Tibial nerve (tissue), 4 donors: ENCODE measurements at places on chromosomes 7 and 10. TPM values are rescaled to one million over a fixed set of nuclear protein-coding genes. Genes with fewer than 3 reads are reported as not detected.

DNA sequence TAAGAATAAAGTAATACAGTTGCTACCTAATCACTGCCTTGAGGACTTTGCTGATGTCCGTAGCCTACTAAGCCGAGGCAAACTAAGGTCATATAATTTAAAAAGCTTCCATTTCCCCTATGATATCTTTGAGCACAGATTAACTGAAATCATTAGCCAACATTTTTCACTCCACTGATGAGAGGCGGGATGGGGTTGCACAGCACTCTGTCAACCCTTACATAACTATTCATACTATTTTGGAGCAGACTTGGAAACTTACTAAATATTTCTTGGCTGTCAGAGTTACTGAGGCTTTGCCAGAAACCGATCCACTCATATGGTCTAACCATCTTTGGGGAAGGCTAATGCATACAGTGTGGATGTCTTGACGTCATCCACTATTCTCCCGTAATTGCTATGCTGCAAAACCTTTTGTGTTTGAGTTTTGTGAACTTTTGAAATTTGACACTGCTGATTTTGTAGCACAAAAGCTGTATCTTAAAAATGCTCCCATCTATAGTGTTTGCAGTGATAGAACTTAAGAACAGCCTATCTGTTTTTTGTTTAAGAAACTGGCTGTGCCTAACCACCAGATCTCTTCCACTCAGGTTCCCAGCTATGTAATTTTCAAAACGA lies 248.7 kb downstream of the TSPAN12 start:
- no peak for DNase-seq

DNA sequence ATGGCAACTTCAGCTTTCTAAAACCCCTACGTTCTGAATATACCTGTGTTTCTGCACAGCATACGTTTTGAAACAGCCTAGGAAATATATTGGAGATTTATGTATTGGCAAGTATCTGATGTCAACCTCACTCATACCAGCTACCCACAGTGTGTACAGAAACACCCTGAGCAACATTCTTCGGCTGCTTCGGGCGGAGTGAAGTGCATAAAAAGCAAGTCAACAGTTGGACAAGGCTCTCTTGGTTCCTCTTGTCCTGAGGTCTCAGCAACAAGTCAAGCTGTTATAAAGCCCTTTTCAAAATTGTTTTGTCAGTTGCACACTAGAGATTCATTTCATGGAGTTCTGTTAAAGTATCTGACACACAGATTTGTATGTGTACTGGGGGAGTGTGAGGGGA lies 40.0 kb upstream of the PAPSS2 start:
- DNase-seq, result no peak

Gene MMRN2
- 81.2 TPM for total RNA-seq

- no peak for DNase-seq
Observed at GRCh38 chr7:92205987-92206386, 27.0 kb upstream of the LRRD1 start.

Gene CPXM2
- total RNA-seq, result 74.3 TPM

Gene CYP3A4
- 0.22 TPM for total RNA-seq
